ENCODE measurements at places on chromosomes 2 and 18.

- DNase-seq, result no peak
These were observed 4.2 kb upstream of the CNNM3 start for GRCh38 chr2:96811917-96812316.

DNA sequence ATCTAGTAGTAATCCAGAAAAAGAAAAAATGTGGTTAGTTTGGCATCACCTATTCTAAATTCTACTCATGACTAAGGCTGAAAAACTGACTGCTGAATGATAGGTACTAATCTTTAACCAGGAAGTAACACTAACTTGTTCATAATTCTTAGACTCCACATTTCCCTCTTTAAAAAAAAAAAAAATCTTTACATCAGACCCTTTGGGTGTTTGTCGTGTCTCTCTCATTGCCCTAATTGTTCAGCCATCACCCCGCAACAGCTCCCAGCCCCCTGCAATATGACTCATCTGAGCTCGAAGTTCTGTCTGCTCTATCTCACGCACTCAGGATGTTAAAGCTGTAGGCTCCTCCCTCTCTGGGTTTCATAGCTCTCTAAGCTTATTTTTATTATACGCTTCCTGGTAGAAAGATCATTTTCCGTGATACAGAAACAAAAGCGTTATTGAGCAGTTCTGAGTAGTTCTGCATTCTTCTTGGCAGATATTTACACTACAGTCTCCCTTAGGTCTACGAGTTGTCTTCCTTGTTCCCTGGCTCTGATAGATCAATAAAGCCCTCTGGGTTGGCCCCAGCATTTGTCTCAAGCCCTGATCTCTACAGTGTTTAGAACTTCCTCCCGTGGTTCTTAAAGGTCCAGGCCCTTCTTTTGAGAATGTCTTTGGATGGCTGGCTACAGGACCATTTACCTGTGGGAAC is 95.6 kb downstream of the TNFRSF11A start:
- peak; percentile 69 for DNase-seq

GRCh38 chr2:48511849-48512470 is 18.0 kb upstream of the STON1 start:
- DNase-seq, result no peak

DNA sequence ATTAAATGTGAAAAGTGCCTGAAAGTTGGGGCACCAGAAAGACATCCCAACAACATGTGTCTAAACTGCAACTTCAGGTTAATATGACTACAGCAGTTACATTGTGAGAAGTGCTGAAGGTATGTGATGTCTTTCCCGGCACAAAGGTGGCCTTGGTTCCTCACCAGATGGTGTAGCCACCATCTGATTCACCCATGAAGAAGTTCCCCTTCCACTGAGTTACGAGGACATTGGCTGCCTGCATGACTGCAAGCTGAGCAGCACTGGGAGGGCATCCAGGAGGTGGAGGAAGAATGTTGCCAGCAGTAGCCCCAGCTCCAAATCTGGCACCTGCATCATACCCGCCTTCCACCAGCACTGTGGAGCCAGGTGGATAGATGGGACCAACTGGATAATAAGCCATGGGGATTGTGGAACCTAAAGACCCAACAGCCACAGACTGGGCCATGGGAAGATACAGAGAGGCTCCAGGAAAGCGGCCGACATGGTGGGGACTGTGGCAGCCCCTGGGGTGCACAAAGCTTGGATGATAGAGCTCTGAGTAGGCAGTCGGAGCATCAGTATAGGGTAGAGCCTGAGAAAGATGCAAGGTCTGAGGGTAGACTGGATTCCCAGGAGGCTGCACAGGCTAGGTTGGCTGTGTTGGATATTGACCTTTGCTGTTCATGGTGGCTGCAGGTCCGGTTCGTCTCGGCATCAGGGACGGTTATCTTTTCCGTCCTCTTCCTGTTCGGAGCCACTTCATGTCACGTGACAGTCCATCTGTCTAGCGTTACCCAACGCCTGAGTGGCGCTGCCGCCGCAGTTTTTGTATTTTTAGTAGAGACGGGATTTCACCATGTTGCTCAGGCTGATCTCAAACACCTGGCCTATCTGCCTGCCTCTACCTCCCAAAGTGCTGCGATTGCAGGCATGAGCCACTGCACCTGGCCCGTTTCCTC is 36.9 kb downstream of the SUMO1 start:
- DNase-seq, result no peak

GRCh38 chr2:70747284-70747683 is 20.7 kb downstream of the ADD2 start:
- DNase-seq, result no peak

DNA sequence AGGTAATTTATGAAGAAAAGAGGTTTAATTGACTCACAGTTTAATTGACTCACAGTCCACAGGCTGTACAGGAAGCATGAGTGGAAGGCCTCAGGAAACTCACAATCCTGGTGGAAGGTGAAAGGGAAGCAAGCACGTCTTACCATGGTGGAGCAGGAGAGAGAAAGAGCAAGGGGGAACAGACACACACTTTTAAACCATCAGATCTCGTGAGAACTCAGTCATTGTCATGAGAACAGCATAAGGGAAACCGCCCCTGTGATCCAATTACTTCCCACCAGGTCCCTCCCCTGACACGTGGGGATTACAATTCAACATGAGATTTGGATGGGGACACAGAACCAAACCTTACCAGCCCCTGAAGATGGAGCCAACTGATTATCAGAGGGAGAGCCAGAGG is 11.2 kb upstream of the PUM2 start:
- DNase-seq, result no peak

- no peak for DNase-seq
These were observed 18.9 kb downstream of the TTR start for GRCh38 chr18:31610286-31611205.

DNA sequence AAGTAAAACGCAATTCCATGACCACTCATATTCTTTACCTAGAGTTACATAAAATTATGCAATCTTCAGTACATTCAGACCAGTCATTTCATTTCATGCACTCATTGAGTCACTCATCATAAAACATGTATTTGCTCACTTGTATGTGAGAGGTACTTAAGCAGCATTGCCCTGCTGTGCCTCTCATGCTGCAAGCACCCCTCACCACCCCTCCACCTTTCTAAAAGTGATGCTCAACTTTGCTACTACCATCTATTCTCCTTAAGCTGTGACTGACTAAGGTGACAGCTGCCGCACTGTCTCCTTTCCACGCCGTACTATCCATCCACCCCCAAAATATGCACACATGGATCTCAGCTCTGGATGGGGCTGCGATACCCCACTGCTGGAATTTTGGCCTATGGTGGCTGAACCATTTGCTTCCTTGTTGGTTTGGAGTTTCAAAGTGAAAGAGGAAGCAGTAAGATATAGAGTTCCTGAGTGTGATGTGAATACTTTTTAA is 7.2 kb downstream of the ARHGAP25 start:
- no peak for DNase-seq

DNA sequence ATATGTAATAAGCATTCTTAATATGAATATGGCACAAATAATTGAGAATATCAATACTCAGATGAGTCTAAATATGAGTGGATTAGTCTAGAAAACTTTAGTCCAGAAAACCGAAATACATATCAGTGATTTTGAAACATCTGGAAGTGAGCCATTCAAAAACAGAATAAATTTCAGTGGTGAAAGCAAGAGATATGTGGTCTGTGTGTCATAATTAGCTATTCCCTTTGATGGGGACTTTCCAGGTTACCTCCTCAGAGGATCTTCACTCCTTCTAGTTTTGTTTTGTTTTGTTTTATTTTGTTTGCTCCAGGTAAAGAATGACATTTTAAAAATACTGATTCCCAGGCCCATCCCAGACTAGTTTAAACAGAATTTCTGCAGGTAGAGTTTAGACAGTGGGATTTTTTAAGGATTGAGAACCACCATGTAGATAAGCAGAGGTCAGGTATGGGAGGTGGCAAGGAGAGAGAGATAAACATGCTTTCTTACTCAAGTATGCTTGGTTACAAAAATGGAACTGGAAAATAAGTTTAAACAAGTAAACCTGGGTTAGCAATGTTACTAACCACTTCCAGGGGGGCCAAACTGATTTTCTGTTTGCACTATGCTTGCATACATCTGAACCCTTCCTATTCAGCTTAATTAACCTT is 70.7 kb downstream of the NABP1 start:
- DNase-seq, result no peak

- no peak for DNase-seq
These were observed 46.9 kb upstream of the SMAD7 start for GRCh38 chr18:48997681-48997984.

DNA sequence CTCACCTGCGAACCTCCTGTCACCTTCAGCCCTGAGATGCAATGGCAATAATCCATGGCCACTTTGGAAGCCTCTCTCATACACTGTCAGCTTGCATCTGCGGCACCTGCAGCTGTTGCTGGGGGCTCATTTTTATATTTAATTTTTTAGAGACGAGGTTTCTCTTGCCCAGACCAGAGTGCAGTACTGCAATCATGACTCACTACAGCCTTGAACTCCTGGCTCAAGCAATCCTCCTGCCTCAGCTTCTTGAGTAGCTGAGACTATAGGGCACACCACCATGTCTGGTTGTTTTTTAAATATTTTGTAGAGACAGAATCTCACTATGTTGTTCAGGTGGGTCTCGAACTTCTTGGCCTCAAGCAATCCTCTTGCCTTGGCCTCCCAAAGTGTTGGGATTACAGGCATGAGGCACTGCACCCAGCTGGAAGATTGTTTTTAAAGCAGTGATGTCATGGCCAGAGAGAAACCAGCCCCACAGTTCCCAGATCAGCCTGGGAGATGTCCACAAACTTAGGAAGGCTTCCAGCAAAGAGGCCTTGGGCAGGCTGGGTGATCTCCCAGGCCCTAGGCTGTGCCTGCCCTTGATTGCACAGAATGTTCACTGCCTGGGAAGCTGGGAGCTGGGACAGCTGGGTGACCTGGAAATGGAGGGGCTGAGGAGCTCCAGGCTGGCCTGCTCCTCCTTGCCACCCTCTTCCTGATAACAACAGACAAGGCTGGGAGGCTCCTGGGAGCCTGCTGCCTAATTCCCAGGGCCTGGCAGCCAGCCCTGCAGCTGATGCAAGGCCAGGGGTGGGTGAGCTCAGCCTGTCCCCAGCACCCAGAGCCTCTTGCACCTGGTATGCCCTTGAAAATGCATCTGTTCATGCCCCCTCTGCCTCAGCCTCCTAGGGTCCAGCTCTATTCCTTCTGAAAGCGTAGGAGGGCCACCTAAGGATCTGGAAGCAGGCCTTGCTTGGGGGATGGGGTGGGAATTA is 27.1 kb downstream of the SH2D6 start:
- no peak for DNase-seq

- no peak for DNase-seq
These were observed 174.2 kb upstream of the EPAS1 start for GRCh38 chr2:46123013-46123412.

GRCh38 chr2:199261936-199262335 is 195.8 kb downstream of the SATB2 start:
- DNase-seq, result no peak

DNA sequence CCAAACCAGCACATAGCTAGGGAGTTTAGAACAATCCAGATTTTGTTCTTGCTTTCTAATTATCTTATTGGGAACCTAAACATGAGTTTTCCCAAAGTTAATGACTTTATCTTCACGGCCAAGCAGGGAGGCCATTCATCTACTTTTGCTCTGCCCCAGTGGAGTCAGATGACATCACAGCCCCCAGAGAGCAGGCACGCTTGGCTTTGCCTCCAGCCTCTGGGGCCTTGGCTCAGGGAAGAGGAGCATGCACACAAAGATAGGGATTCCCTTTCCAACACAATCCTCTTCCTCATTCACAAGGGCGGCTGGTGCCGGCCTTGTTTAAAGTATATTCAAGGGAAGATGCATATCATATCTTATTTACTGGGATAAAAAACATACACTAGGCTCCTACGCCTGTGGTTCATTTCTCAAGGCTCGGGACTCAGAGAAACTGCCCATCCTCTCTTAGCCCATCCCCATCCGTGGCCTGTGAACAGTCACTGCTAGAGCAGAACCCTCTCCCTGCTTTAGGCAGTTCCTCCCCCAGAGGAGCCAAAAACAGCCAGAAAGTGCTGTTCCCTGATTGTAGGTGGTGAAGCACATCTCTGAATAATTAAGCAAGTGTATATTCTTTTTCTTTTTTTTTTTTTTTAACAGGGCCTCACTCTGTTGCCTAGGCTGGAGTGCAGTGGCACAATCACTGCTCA is 21.2 kb downstream of the TGFA start:
- DNase-seq, result no peak

DNA sequence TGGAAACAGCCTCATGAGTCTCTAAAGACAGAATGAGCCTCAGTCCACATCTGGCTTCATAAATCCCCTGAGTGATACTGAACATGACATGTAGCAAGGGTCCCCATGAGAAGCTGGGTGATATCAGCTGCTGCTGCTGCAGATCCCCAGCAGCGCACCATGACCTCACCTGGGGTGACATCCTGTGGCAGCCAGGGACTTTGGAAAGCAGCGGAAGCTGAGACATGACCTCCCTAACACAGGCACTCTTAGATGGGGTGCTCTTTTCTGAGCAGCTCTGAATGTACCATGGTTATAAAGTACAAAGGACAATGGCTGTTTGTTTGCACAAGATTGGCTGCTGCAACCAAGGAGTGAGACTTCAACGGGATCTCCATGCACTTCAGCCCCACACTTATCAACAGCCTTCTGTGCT is 74.7 kb upstream of the TMEM200C start:
- DNase-seq, result no peak

- DNase-seq, result no peak
These were observed 14.3 kb upstream of the CD28 start for GRCh38 chr2:203692031-203692710.

DNA sequence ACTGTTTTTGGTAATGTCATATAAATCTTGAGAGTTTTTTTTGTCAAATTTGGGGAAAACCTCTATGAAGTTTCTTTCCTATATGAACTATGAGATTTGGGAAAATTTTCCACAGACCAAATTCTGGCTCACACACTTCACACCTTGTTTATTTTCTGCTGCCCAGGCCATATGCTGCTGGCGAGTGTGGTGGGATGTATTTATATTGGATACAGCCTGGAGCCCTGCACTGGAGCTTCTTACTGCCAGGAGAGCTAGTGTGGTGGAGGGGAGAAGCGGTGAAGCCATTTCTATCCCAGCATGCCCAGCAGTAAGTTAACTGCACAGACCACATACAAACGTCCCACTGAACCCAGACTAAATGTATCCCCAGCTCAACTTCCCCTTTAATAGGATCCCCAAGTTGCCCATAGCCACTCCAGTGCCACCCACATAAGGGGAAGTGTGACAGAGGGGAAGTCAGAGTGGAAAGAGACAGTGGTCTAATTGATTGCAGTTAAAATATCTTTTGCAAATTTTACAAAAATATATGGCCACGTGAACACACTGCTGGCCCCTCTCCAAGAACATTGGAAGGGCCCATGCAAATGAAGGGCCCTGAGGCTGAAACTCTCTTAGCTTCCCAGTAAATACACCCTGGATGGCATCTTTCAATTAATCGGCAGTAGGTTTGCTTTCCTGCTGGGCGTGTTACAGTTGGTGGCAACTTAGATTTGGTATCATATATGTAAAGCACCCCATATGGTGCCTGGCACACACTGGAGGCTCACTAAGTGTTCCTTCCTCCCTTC is 146.6 kb upstream of the ITGA6 start:
- no peak for DNase-seq

GRCh38 chr2:160241251-160242137 is 41.4 kb upstream of the ITGB6 start:
- DNase-seq, result no peak

- DNase-seq, result no peak
These were observed 233.7 kb downstream of the PRKCE start for GRCh38 chr2:45885171-45885621.

Measured in activated effector memory CD4-positive, alpha-beta T cell treated with Interleukin-2 at 50 U/mL for 16 hours (primary cell).